SJSA1 (cell line): ENCODE measurements at places on chromosomes 16 and 17. TPM values are rescaled to one million over a fixed set of nuclear protein-coding genes. Genes with fewer than 3 reads are reported as not detected.

ADGRG1 gene
- 0.47 TPM in 1 of 2 replicates, not detected in the other for total RNA-seq

CAPNS2 gene
- total RNA-seq: not detected in 2 replicates

GFAP gene
- not detected in 2 replicates for total RNA-seq

SRCIN1 gene
- total RNA-seq: not detected in 2 replicates

SUPT6H gene
- 25.9 and 39.3 TPM in 2 replicates for total RNA-seq

- H3K4me1 ChIP-seq: peaks cover 9% of the 10 kb centered on the region
- no peak overlapping the region for H3K27ac ChIP-seq
- H3K36me3 ChIP-seq: peaks cover 3% of the 10 kb centered on the region; the same call in 1 of the 2 replicates
- no peak for DNase-seq
- no peak overlapping the region for H3K4me3 ChIP-seq
- no peaks in the 10 kb centered on the region for H3K27me3 ChIP-seq
These were observed 2.0 kb downstream of the SMIM22 start for GRCh38 chr16:4796982-4797804.

GRCh38 chr16:10076037-10076436 is 106.2 kb downstream of the GRIN2A start:
- no peak overlapping the region for H3K27ac ChIP-seq
- no peaks in the 10 kb centered on the region for H3K27me3 ChIP-seq
- DNase-seq: no peak
- H3K36me3 ChIP-seq: no peaks in the 10 kb centered on the region
- H3K4me3 ChIP-seq: no peak overlapping the region

DNA sequence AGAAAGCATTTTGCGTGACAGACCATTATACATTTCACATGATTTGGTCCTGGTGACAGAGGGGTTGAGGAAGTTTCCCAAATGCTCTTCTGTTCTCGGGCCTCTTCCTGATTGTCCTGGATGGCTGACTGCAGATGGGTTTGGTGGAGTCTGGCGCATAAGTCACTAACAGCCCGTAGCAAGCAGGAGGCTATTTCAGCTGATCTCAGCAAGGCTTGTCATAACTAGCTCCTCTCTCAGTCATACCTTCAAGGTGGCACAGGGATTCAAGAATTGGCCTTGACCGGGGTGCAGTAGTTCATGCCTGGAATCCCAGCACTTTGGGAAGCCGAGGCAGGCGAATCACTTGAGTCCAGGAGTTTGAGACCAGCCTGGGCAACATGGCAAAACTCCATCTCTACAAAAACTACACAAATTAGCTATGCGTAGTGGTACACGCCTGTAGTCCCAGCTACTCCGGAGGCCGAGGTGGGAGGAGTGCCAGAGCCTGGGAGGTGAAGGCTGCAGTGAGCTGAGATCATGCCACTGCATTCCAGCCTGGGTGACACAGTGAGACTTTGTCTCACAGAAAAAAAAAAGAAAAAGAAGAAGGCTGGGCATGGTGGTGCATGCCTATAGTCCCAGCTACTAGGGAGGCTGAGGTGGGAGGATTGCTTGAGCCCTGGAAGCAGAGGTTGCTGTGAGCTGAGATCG is 68.9 kb upstream of the HAS3 start:
- DNase-seq: no peak
- no peak overlapping the region for H3K4me3 ChIP-seq
- H3K27ac ChIP-seq: no peak overlapping the region
- H3K27me3 ChIP-seq: no peaks in the 10 kb centered on the region

- no peak overlapping the region for H3K27ac ChIP-seq
- no peak for DNase-seq
- H3K4me3 ChIP-seq: no peak overlapping the region
- no peaks in the 10 kb centered on the region for H3K36me3 ChIP-seq
- H3K4me1 ChIP-seq: peaks cover 19% of the 10 kb centered on the region
These were observed 307.5 kb upstream of the DYNLRB2 start for GRCh38 chr16:80233097-80233835.

DNA sequence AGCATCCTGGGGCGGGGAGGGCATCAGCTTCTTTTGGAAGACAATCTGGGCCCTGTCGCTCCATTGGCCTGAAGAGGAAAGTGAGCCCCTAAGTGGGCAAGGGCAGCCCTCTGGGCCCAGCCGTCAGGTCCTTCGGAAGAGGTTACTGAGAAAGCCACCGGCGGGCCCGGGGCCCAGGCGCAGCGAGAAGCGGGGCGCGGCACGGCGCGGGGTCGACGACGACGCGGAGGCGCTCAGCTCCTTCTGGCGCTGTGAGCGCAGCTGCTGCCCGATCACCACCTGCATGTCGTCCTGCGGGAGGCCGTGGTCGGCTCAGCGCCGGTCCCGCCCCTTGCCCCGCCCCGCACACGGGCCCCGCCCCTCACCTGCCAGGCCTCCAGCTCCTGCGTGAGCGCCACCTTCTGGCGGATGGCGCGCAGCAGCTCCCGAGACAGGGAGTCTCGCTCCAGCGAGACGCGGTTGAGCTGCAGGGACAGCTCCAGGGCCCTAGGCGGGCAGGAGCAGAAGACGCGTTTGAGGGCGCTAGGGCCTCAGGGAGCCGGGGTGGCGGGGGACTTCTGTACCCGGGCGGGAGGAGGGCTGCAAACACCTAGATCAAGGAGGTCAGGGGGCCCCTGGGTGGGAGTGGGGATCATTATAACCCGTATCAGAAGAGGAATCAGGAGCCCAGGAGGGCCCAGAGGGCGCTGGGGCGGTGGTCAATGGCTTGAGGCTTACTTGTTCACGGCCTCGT is 4.3 kb downstream of the THOC6 start:
- DNase-seq: no peak
- peaks cover 12% of the 10 kb centered on the region for H3K4me1 ChIP-seq
- H3K27me3 ChIP-seq: peaks cover 26% of the 10 kb centered on the region
- H3K27ac ChIP-seq: no peak overlapping the region
- H3K4me3 ChIP-seq: no peak overlapping the region

GRCh38 chr16:49287572-49287971 is 5.9 kb upstream of the CBLN1 start:
- H3K4me3 ChIP-seq: no peak overlapping the region
- DNase-seq: no peak
- no peaks in the 10 kb centered on the region for H3K36me3 ChIP-seq

DNA sequence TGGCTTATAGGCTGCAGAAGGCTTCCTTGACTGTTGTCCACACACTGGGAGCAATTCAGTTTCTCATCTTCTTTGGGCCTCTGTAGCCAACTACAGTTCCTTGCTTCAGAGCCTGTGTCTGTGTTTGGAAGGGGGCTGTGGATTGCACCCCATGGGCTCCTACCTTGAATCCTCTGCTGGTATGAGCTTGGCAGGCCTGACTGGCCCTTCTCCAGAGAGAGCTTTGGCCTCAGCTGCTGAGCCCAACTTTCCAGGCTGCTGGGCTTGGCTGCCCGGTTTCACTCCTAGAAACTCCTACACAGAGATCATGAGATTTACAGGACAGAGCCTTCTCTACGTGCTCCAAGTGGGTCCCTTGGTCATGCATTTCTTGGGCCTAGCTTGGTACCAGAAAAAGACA is 354.4 kb downstream of the SNX29 start:
- no peaks in the 10 kb centered on the region for H3K4me1 ChIP-seq
- H3K27ac ChIP-seq: no peak overlapping the region
- H3K27me3 ChIP-seq: no peaks in the 10 kb centered on the region
- DNase-seq: no peak

DNA sequence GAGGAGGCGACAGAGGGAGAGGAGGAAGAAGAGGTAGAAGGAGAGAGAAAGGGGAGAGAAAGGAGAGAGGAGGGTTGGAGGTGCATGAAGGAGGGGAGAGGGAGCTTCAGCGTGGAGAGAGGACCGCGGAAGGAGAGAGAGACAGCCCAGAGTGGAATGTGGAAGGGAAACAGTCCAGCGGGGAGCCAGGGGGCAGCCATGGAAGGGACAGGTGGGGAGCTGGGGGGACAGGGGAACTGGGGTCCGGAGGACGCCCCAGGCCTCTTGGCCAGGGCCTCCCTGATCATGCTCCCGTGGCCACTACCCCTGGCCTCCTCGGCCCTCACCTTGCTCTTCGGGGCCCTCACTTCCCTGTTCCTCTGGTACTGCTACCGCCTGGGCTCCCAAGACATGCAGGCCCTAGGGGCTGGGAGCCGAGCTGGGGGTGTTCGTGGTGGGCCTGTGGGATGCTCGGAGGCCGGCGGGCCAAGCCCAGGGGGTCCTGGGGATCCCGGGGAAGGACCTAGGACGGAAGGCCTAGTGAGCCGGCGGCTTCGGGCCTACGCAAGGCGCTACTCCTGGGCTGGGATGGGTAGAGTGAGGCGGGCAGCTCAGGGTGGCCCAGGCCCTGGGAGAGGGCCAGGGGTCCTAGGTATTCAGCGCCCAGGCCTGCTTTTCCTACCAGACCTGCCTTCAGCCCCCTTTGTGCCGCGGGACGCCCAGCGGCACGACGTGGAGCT is 759 bp downstream of the ASPHD1 start:
- no peaks in the 10 kb centered on the region for H3K27me3 ChIP-seq
- H3K36me3 ChIP-seq: peaks cover 2% of the 10 kb centered on the region; the same call in 1 of the 2 replicates
- no peak for DNase-seq
- peaks cover 24% of the 10 kb centered on the region for H3K4me1 ChIP-seq

DNA sequence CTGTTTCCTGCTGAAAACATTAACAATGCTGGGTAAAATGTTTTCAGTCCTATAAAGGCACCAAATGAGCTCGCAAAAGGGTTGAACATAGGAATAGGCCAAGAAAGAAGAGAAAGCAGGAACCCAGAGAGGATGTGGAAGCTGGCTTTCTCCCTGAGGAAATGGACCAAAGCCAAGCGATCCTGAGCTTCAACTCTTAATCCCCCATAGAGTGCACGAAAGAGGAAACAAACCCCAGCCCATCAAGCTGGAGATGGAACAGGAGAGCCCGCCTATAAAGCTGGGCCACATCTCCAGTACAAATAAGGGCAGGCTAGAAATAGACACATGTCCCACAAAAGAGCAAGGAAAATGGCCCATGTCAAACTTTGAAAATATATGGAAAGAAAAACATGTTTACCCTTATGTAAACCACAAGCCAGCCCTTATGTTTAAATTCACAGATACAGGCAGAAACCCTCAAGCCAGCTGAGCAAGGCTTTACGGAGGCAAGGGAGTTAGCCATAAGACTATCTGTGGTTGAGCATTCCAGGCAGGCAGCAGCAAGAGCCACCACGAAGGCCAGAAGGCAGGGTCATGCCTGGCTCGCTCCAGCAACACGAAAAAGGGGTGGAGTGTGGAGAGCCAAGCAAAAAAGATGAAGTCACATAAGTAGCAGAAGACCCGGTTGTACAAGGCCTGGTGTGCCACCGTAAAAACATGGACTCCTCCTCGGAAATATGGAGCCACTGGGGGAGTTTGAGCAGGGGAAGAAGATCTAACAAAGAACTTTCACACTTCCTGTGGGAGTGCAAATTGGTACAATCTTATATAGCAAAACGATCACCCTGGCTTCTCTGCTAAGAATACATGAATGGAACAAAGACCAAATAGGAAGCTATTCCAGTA is 27.8 kb downstream of the COPRS start:
- no peaks in the 10 kb centered on the region for H3K36me3 ChIP-seq
- H3K4me3 ChIP-seq: no peak overlapping the region
- no peak for DNase-seq
- H3K27ac ChIP-seq: no peak overlapping the region
- no peaks in the 10 kb centered on the region for H3K27me3 ChIP-seq

DNA sequence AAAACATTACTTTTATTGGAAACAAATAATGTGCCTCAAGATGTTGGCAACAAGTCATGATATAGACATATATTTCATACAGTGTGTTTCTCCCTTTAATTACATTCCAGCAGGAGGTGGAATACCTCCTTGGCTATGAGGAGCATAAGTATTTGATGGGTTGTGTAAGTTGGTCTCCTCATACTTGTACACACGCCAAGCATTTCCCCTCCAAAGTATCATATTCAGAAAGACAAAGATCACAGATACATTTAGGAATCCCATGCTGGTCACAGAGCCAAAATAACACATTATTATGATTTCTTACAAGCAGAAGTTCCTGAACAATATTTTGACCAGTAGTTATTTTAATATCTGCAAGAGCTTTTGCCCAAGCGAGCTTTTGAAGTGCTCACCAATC is 57.8 kb downstream of the WSB1 start:
- no peaks in the 10 kb centered on the region for H3K27me3 ChIP-seq
- no peak overlapping the region for H3K4me3 ChIP-seq

- H3K4me1 ChIP-seq: peaks cover 20% of the 10 kb centered on the region
- H3K27me3 ChIP-seq: no peaks in the 10 kb centered on the region
- DNase-seq: no peak
- H3K4me3 ChIP-seq: no peak overlapping the region
These were observed 34.4 kb downstream of the CMIP start for GRCh38 chr16:81478876-81479511.

GRCh38 chr17:44307387-44308186 is 814 bp upstream of the RUNDC3A start:
- H3K27ac ChIP-seq: no peak overlapping the region
- DNase-seq: no peak
- H3K27me3 ChIP-seq: peaks cover 52% of the 10 kb centered on the region
- no peaks in the 10 kb centered on the region for H3K36me3 ChIP-seq

- peak; percentile 84 for DNase-seq
- H3K36me3 ChIP-seq: peaks cover 58% of the 10 kb centered on the region
These were observed 6.7 kb downstream of the RHBDF1 start for GRCh38 chr16:65745-66144.

GRCh38 chr17:75849724-75850123 is 5.4 kb downstream of the WBP2 start:
- H3K4me1 ChIP-seq: peaks cover 31% of the 10 kb centered on the region
- DNase-seq: peak; percentile 46
- no peaks in the 10 kb centered on the region for H3K27me3 ChIP-seq

GRCh38 chr17:48624544-48625494 is 1.3 kb downstream of the HOXB9 start:
- peaks cover 98% of the 10 kb centered on the region for H3K27me3 ChIP-seq
- no peaks in the 10 kb centered on the region for H3K36me3 ChIP-seq
- DNase-seq: no peak
- H3K4me1 ChIP-seq: peaks cover 20% of the 10 kb centered on the region

DNA sequence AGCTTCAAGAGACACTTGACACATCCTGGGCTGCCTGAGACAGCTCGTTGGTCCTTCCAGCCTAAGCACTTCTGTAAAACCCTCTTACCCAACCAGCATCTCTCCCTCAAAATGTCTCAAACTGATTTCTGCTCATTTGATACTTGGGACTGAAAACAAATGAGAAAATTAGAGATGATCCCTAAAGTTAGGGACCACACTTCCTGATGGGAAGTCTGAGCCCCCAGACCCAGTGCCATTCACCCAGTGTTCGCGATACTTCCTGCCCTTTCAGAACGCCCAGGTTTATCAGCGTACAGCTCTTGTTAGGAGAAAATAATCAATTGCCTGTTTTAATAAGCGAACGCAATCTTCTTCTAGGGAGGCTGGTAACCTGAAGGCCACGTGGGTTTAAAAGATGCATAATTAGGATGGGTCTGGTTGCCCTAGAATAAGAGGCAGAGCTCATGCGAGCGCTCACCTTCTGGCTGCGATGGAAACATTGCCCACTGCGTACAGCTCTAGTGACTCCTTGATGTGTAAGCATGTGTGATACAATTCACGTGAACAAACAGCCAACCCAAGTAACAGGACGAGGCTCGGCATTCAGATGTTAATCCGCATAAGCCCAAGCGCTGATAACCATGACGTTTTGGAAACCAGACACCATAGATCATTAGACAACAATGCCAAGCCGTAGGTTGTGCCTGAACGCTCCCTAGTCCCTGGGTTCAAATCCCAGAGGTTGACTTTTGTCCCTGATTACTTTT is 213.1 kb downstream of the FOXL1 start:
- H3K36me3 ChIP-seq: no peaks in the 10 kb centered on the region
- peaks cover 27% of the 10 kb centered on the region for H3K4me1 ChIP-seq
- H3K27me3 ChIP-seq: no peaks in the 10 kb centered on the region
- H3K27ac ChIP-seq: no peak overlapping the region
- no peak overlapping the region for H3K4me3 ChIP-seq
- no peak for DNase-seq
